ENCODE measurements at places on chromosomes 5 and 9.

DNA sequence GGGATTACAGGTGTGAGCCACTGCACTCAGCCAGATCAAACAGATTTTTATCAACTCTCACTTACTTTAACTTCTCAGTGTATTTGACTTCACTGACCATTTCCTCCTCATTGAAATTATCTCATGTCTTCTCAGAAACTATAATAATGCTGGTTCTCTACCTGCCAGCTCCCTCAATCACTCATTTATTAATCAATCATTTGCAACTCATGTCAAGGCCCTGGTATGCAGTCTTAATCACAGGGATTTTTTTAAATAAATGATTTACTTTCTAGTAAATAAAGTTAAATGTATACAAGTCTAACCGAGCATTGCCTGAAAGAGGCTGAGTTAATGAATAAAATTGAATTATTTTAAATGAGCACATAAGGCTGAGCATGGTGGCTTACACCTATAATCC, 63.3 kb downstream of the PLPP1 start:
- no peak for DNase-seq

DNA sequence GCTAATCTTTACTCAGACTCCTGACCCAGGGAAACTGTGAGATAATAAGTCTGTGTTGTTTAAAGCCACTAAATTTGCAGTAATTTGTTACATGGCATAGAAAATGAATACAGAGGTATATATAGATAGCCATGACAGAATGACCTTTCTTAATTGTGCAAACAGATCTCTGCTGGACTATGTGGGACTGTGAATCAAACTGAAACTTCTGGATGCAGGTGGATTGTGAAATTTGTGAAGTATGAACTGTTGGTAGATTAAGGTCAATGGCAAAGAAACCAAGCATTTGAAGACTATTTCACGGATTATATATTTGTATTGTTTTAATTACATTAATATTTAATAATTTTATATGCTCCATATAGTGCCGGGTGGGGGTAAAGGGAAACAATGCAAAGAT, 52.2 kb upstream of the GPR151 start:
- no peak for DNase-seq

GRCh38 chr5:62299101-62299500, 6.9 kb upstream of the KIF2A start:
- no peak for DNase-seq

DNA sequence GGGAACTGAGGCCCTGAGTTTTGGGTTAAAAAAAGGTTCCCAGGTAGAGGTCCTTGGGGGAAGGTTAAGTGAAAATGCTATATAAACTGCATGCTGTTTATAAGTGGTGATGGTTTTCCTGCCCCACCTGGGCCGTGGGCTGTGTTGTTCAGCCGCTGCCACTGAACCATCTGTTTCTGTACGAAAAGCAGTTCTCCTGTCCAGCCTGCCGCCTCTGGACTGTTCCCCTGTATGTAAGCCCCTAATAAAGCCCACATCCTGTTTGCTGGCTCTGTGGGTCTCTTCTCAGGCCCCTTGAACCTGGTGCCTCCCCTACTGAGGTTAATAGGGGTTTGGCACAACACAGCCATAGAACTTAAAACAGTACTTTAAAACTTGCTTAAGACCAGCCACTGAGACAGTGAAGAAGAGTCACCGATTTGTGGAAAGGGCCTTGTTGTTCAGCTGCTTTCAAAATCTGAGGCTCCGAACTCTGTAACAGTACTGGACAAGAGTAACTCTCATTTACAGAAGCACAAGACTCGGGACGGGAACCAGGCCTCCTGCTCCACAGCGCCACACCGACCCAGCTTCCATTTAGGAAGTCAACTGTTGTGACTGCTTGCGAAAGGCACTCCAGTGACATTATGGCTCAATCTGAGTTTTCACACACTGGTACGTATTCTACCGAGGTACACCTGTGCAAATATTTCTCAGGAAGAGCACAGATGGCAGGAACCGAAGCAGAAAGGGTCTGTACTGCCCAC, 192.5 kb downstream of the CDK5RAP2 start:
- DNase-seq: no peak

DNA sequence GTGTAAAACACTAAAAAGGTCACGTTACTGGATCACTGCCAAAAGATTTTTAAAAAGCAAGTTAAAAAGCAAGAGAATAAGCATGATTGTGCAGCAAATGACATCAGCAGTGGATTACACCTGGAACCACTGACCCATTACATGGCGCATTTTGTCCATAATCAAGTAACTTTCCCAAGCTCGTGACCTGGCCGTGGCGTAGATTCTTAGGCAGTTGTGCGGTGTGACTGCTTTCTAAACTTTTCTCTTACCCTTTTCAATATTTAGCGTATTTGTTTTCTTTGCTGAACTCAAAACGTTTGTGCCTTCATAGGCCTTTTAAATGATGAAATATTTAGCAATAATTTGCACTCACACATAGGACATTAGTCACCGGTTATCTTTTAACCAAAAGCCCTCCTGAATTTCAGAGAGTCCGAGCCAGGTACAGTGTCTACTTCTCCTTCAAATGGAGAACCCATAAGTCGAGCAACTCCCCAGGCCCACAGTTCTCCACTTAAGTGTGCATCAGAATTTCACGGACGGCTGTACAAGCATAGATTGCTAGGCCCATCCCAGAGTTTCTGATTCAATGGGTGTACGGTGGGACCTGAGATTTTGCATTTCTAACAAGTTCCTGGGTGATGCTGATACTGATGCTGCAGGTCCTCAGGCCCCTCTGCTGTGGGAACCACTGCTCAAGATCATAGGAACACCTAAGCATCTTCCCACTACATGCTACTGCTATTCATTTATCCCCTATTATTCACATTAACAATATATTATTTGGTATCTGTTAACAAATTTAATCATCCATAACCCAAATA, 144.4 kb downstream of the GLIS3 start:
- no peak for DNase-seq

GRCh38 chr9:136614967-136615623, 47.6 kb upstream of the EGFL7 start:
- no peak for DNase-seq

DNA sequence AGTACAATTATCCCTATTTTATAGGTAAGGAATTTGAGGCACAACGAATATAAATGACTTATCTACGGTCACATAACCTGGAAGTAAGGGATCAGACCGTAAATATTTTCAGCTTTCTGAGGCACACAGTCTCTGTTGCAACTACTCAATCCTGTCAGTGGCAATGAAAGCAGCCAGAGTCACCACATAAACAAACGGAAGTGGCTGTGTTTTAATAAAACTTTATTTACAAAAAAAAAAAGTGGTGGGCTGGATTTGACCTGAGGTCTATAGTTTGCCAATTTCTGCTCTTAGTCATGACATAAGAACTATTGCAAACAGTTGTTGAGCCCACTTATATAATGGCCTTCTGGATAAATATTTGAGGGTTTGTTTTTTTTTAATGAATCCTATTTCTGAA, 29.6 kb downstream of the ZNF366 start:
- DNase-seq: no peak

DNA sequence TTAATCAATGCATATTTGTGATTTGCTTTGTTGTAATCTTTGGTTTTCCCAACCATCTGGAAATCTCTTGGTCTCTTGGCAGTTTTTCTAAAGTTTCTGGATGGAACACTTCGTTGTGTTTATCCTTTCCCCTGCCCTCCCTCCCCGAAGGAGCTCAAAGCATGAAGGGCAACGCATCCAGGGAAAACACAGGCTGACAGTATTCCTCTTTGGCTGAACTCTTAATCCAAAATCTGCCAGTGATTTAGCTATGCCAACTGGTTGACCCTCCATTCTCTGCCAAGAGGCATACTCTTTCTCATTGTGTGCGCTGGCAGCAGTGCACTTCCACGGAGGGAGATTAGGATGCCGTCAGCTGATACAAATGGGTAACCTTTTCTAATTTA, 20.5 kb downstream of the ZBTB34 start:
- no peak for DNase-seq

DNA sequence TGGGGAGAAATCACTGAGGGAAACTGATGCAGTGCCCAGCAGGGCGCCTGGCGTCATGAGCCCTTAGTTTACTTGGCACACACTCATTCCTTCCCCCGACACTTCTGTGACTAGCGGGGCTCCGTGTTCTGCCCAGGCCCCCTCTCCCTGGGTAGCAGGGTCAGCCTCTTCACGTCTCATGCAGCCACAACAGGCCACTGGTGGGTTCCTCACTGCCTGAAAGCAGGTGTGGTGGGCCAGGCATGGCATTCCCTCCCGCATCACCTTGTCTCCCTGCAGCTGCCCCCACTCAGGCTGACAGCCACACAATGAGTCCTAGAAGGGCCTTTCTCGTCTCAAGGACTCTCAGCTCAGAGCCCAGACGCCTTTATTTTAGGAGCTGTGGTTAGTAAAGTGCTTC, 51.1 kb upstream of the CPLX2 start:
- peak; percentile 56 for DNase-seq

DNA sequence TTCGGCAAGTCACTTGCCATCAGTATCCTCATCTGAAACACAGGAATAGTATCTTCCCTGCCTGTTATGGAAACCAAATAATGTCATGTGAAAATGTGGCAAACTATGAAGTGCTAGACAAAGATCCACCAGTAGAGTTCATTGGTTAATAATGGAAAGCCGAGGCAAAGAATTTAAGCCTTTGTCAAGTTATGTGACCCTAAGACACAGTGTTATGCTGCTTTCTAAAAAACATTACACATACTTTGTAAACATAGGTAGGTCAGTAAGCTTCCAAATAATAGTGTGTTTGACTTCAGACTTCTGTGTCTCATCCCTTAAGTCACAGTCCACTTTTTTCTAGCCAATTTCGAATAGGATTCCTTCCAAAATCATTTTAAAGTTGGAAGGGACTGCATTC, 6.0 kb downstream of the PTAR1 start:
- no peak for DNase-seq

GRCh38 chr9:137580209-137580953, 1.7 kb upstream of the DPH7 start:
- DNase-seq: no peak

GRCh38 chr9:91750343-91750742, 199.7 kb downstream of the ROR2 start:
- DNase-seq: no peak

DNA sequence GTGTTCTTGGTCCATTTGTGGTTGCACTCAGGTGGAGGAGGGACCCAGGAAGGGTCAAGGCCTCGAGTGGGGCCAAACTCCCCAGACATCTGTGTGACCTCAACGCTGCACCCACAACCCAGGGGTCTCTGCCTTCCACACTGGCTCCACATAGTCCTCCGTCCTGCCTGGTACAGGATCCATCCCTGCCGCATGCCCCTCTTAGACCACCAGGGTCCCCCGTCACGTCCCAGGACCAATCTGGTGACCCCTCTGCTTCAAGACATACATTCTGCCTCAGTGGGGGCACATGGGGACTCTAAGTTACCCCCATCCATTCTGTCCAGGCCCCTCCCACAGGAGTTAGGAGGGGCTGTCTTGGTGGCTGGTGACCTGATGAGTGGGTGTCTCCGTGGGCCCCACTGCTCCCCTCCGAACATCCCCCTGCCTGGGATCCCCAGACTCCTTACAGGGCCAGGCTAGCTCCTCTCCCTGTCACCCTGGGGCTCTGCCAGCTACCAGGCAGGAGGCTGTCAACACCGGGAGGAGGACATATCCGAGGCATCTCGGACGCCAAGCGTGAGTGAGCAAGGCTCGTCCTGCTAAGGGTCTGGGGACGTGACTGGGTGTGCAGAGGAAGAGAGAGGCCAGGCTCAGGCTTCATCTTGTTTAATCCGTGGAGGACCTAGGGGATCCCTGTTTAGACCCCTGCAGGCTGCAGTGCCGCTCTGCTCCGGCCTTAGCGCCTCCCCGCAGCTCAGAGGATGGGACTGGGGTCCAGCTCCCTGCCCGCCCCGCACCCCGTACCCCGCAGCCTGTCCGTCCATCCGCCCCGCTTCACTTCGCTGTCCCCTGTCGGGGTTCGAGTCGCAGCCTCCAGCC, 32.3 kb downstream of the TSPAN17 start:
- no peak for DNase-seq

DNA sequence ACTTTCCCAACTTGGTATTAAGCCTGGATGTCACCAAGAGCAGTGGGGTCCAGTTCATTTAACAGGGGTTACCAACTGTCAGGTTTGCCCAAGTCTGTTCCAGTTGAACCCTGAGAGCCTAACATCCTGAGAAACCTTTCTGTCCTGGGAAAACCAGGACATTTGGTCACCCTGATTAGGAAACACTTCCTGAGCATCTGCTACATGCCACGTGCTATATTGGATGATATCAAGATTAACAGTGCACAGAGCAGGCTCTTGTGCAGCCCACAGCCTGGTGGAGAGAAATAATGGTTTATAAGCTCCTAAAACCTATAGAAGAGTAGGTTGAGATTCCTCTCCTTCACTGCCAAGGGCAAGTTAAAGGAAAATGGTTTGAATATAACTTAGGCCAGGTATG, 102.9 kb upstream of the RAD23B start:
- DNase-seq: no peak

DNA sequence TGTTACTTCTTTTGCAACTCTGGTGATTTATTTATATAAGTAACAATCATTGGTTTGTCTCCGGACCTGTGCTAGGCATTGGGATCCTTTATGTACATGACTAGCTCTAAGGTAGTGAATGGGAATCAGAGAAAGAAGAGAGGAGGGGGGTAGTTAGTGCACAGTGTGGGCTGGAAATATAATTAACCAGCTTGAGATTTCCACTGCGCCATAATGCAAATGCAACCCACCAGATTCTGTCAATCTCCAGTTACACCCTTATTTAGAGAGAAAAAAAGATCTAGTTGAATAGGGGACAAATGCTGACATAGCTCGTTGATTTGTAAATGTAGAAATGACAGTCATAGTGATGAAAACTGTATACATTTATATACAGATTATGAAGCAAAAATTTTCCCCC, 342.2 kb upstream of the SLC30A5 start:
- no peak for DNase-seq

DNA sequence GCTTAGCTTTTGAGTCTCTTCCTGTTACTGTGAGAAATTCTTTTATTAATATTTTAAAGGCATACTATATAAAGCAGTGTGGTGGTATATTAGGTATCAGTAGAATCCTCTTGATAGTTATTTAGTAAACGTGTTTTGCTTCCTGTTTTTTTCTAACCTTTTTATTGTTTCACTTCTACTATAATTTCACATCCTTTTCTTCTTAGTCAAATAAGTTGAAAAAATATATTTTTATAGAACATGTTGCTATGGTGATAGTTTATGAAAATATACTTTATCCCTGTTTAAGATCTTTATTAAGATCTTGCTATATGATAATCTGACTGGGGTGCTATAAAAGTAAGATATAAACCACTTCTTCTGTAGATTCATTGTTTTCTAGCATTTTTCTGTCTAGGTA, 2.1 kb downstream of the POLK start:
- no peak for DNase-seq
